ENCODE measurements at places on chromosomes 4 and X. TPM values are rescaled to one million over a fixed set of nuclear protein-coding genes. Genes with fewer than 3 reads are reported as not detected.

PHOX2B gene
- not detected for total RNA-seq

MAGEB17 gene
- not detected for total RNA-seq

OTUD6A gene
- total RNA-seq, result not detected

PRDM5 gene
- total RNA-seq, result 0.52 TPM

CFAP299 gene
- total RNA-seq, result not detected

CLTRN gene
- total RNA-seq, result 0.85 TPM

TLR6 gene
- 2.7 TPM for total RNA-seq

AMMECR1 gene
- total RNA-seq, result 10.3 TPM

SSX2 gene
- not detected for total RNA-seq

MXD4 gene
- 6.1 TPM for total RNA-seq

Data from activated T-helper 17 cell treated with anti-CD3 and anti-CD28 coated beads, Interleukin-2, amount 50 U/mL, for 72 hours (primary cell).